Muscle of leg (tissue), 16 donors: ENCODE measurements at places on chromosomes 11 and 22. TPM values are rescaled to one million over a fixed set of nuclear protein-coding genes. Genes with fewer than 3 reads are reported as not detected.

DNA sequence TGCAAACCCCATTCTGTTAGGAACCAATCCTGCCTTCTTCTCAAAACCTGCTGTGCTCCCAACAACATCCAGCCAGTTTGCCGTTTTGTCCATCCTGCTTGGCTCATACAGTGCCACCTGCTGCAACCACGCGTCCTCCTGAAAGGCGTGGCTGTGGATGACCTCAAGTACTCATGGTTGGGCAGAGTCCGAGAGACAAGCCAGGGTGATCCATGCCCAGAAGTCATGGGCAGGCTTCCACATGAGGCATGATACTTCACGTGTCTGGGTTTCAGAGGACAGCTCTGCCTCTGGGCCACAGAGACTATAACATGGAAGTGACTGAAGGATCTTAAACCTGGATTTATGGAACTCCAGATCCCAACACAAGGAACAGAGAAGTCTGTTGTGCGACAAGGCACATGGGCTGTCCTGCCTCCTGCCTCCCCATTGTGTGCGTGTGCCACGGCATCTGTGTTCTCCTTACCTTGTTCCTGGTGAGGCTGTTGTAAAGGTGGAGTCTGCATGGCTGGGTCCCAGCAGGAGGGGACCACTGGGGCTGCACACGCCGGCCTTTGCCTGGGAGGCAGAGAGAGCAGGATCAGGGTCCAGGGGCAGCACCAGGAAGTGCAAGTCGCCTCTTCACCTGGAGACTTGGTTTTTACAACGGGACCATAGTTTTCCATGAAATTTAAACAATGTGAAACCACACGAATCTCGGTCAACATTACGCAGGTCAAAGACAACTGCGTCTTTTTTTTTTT is 15.4 kb downstream of the CARS1 start:
- no peak for DNase-seq

- peak; percentile 70 for DNase-seq
These were observed 5.3 kb downstream of the YAP1 start for GRCh38 chr11:102115557-102115956.

DNA sequence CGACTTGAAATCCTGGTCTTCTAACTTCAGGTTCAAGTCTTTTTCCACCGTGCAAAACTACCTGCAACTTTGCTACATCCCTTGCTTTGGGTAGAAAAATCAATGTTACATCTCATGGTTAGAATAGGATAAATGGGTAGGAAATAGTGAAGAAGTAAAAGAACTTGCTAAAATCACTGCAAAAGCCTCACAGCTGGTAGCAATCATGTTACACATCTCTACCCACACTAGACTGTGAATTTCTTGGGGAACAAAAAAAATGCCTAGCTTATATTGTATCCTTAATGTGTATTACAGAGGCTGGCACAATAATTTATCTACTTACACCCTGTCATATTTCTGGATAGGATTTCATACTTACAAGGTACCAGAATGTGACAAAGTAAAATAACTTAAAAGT is 133.8 kb downstream of the FAM181B start:
- DNase-seq, result no peak

- DNase-seq, result no peak
These were observed 9.0 kb downstream of the CDC42EP1 start for GRCh38 chr22:37569009-37569920.

DNA sequence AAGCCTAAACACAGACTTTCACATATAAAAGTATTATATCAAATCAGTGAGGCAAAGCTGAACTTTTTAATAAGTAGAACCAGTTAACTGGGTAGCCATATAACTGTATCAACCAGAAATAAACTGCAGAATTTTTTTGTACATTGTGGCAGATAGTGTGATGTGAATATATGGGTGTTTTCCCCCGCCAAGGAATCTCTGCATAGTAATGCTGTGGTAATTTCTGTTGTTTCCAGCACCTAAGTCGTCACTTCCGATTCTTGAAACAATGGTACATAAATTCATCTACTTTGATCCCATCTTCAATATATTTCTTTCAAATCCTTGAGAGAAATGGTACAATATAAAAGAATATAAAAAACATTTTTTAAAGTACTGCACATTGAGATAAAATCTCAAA is 39.6 kb downstream of the NARS2 start:
- DNase-seq, result no peak

- no peak for DNase-seq
These were observed 31.6 kb upstream of the SHANK2 start for GRCh38 chr11:71283971-71284441.

- no peak for DNase-seq
These were observed 14.2 kb downstream of the CD59 start for GRCh38 chr11:33721984-33722383.

DNA sequence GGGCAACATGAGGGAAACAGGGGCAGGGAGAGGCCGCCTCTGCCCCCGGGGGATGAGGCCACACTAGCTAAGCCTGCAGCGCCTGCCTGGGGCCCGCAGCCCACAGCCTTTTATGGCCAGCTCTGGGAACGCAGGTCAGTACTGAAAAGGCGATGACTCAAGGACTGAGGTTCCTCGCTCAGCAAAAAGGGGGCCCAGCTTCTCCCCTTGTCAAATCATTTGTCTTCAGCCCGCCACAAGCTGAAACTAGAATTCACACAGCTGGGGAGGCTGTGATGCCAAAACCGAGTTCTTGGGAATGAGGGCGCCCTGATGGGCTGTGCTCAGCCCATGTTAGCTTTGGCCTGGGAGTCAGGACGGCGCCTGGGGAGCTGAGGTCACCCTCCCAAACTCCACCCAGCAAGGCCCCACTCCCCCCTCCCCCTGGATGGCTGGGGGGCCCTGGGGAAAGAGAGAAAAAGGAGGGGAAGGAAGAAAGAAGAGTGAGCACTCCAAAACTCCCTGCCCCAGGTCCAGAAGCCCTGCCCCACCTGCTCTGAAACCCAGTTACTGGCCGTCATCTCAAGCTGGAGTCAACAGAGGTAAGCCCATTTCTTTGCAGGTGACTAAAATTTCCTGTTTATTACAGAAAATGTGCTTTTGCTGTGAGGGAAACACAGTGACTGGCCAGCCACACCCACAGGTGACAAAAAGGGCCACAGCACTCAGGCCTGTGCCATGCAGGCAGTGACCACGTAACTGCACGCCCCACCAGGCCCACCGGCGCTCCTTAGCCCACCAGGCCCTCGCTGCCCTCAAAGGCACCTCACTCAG is 13.7 kb downstream of the EHD1 start:
- peak; percentile 93 for DNase-seq

DNA sequence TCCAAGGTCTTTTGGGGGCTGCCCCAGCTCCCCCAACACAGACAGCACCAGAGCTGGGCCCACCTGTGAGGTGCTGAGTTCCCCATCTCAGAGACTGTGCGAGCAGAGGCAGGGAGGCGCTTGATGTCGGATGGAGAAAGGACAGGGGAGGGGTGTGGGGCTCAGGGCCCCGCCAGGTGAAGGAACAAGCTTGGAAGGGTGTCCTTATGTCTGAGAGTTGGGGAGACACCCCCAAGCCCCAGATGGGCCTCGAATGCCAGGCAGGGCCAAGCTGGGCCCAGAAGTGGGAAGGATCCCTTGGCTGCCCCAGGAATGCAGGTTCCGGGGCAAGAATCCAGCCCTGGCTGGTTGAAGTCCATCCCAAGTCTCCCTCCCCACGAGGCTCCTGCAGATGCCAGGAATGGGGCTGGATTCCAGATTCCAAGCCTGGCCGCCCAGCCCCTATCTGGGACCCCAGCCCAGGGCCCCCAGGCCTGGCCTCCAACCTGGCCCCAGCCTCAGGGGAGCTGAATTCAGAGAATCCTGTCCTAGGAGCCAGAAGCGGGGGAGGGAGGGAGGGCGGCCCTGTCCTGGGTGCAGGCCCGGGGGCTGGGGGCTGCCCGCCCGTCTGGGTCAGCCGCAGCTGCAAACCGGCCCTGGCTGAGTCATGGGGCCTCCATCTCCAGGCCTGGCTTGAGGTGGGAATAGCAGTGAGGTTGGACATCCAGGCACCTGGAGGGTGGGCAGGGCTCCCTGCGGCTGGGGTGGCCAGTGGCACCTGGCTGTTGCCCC is 50.9 kb downstream of the CDKN1C start:
- DNase-seq, result peak; percentile 61

DNA sequence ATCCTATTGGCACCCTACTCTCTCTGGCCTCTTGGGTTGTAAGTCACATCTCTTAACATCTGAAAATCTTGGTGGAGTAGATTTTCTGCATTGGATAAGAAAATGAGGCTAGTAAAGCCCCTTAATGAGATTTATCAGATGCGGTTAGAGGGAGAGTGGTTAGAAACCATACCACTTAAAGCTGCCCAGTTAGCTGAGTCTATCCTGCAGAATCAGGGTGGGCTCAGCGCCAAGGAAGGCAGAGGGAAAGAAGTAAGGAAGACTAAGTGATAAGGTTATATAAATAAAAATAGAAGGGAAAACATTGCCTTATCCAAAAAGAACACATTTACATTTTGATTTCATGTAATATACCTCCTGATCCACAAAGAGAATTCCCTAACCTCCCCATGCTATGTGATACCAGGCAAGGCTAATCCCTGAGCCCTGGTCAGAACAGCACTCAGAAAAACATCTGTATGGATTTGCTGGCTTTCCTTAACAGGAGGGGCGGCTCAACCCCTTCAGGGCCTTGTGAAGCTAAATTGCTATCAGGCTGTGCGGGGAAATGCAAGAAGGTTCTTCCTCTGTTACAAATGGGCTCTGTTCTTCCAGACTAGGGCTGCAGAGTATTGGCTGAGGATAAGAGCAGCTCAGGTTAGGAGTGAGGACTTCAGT is 101.7 kb downstream of the SNX19 start:
- DNase-seq, result peak; percentile 55

DNA sequence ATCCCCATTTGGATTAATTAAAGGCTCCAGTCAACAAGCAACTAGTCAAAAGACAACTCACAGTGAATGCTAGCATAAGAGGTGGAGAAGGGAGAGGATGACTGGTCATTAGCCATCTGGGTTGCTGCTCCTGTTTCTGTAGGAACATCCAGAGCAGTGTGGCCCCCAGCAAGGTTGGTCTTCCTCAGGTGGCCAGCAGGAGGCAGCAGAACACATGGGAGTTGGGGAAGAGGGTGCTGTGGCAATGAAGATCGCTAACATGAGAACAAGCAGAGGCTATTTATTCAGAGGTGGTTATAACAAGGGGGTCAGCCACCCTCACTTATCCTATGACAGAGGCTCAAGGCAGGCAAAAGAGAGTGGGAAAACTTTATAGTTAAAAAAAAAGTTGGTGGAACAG is 21.3 kb downstream of the IZUMO1R start:
- DNase-seq, result no peak

DNA sequence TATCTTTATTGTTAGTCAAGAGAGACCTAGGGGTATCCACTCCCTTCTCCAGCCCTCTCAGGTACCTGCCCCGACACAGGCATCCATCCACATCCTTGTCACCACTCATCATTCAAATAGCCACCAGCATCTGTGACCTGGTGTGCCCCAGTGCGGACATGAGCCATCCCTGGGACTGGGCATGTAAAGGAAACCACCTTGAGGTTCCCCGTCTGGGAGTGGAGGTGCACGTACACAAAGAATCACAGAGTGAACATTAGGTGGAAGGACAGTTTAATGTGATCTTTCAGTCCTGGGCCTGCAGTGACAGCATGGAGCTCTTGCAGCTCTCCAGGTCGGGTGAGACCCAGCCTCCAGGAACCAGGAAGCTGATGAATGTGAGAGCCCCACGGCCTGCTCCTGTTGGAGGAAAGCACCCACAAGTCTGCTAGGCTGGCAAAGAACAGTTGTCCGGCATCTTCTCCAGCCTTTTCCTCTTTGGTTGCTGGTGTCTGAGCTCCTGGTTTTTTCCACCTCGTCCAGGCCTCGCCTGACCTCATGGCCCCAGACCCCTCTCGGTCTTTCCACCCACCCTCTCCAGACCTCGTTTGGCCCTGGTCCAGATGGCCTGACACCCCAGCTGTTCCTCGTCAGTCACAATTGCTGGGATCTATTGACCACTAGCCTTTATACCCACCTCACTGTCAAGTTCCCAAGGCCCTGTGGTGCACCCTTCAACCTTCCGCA is 16.5 kb downstream of the PSMD13 start:
- no peak for DNase-seq

Gene DRD4
- polyA plus RNA-seq, result 0.18 TPM

Gene MRGPRF
- polyA plus RNA-seq, result 17.1 TPM

Gene MB
- polyA plus RNA-seq, result 415 TPM

Gene CSRP3
- 417 TPM for polyA plus RNA-seq

Gene ZC3H12C
- polyA plus RNA-seq, result 6.7 TPM

Gene POU2F3
- 0.55 TPM for polyA plus RNA-seq

Gene TRPC6
- 11.8 TPM for polyA plus RNA-seq

Gene KCNK7
- 0.73 TPM for polyA plus RNA-seq

Gene DPP3
- polyA plus RNA-seq, result 23.0 TPM
